ENCODE measurements at places on chromosomes 1 and 21.

- DNase-seq = no peak
Measured at GRCh38 chr1:200242110-200243041, 167.5 kb downstream of the ZNF281 start.

- DNase-seq = no peak
Measured at GRCh38 chr21:44082648-44083440, 24.4 kb upstream of the PWP2 start.

DNA sequence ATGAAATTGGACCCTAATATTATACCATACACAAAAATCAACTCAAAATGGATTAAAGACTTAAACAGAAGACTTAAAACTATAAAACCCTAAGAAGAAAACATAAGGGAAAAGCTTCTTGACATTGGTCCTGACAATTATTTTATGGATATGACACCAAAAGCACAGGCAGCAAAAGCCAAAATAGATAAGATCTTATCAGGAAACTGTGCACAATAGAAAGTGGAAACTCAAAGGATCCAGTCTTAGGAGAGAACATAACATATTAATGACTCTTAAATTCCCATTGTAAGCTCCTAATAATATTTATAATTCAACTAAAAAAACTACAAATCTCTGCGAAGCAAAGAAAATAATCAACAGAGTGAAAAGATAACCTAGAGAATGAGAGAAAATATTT lies 39.8 kb downstream of the RGS13 start:
- no peak for DNase-seq

DNA sequence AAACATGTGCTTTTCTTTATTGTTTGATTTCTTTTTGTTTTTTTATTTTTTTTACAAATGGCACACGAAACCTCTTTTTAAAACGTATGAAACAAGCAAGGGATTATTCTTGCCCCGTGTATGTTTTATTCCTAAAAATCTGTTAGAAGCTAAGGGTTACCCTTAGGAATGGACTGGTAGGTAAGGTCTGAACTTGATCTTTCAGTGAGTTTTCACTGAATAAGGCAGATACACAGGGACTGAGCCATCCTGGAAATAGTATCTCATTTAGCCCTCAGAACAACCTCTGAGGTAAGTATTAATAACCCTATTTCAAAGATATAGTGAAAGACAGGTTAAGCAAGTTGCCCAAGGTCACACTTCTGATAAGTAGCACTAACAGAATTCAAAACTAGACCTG lies 6.0 kb downstream of the CD53 start:
- DNase-seq = no peak

- no peak for DNase-seq
Measured at GRCh38 chr1:14113841-14114567, 414.0 kb downstream of the PRDM2 start.

- no peak for DNase-seq
Measured at GRCh38 chr21:8991968-8992621, 1529.3 kb upstream of the TPTE start.

- DNase-seq = no peak
Measured at GRCh38 chr1:86825319-86825718, 88.6 kb downstream of the SELENOF start.

GRCh38 chr1:39761557-39762260 lies 9.4 kb downstream of the OXCT2 start:
- DNase-seq = no peak

GRCh38 chr21:36854391-36854790 lies 112.1 kb downstream of the HLCS start:
- no peak for DNase-seq
